ENCODE measurements at places on chromosomes 4 and X.

DNA sequence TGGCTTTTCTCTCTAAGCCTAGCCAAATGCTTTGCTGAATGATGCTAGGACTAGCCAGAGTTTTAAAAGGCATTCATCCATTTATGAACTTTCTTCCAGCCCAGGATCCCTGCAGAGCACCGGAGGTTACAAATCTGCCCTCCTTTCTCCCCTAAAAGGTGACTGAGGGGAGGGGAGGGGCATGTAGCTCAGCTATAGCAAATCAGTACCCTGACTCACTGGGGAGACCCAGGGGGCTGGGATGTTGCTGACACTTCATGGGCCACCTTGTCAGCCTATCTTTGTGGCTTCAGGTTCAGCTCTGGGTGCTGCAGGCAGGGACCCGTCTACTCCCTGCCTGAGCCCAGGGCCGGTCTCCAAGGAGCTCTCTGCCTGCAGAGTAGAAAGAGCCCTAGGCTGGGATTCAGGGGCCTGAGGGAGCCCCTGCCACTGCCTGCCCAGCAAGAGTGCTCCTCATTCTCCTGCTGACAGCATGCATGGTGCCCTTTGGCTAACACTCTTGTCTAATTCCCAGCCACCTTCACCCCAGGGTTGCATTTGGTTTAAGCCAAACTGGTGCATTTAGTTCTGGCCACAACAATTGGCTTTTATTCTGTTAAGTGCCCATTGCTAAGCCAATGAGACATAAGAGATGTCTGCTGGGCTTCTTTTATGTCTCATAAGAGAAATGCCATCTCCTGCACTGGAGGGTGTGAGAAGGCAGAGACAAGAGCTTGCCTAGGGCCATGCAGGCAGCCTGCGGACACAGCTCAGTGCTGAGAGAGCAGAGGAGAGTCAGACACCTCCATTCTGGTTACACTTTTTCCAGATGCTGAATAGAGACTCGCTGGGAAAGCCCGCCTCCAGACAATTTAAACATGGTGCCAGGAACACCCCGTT, 11.9 kb upstream of the UBA6 start:
- no peak for DNase-seq

GRCh38 chr4:187849556-187850225, 145.9 kb upstream of the ZFP42 start:
- no peak for DNase-seq

DNA sequence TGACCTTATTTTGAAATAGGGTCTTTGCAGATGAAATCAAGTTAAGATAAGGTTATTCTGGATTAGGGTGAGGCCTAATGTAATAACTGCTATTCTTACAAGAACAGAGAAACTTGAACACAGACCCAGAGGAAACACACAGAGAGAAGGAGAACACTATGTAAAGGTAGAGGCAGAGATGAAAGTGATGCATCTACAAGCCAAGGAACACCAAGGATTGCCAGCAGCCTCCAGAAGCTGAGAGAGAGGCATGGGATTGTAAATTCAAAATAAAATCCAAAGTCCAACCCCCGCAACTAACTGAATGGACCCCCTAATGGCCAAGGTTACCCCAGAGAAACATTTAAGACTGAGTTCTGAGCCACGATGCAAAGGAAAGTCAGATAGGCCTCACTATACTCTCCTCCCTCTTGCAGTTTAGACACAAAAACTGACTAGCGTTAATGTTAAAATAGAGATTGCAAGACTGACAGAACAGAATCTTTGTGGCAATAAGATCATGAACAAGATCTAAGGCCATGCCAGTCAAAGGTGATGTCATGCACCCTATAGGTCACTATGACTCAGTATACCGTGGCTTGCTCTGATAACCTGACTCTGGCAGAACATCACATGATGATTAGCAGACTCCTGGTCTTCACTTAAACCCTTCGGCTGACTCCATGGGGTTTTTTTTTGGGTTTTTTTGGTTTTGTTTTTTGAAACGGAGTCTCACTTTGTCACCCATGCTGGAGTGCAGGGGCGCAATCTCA, 42.9 kb downstream of the DDX60L start:
- DNase-seq = no peak

DNA sequence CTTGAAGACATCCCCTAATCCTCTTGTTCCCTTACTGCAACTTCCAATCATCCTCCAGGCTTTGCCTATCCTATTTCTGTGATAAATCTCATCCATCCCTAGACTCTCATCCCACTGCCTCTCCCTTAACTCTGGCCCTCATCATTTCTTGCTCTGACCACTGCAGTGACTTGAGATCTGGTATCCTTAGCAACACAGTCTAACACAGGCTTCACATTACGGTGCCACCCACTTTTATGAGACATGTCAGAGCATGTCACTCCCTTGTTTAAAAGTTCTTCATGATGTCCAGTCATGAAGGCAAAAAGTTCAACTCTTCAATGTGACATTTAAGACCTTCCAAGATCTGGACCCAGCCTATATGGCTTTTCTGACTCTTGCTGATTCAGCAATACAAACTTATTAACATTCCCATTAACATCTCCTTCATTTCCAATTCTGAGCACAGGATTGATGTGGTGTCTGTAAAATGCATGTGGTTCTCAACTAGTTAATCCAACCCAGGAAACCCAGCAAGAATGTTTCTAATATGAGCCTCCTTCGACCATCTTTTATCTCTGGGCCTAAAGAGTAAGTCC, 64.0 kb downstream of the OR13H1 start:
- no peak for DNase-seq

DNA sequence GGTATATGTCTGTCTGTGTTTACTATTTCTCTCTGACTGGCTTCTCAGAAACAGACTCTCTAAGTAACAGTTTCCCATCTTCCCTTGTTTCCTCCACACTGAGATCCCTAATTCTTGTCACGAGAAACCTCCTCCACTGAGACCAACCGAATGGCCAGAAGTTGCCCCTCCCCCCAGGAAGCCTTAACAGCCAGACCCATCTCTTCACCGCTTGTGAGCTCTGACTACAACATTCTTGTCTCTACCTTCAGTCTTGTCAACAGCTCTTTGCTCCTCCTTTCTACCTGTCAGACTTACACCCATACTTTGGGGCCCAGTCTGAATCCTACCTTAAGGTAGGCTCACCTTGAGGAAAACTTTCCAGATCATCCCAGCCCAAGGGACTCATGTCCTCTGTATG, 90.8 kb downstream of the NHSL2 start:
- DNase-seq = no peak

- no peak for DNase-seq
Measured at GRCh38 chr4:185729391-185729804, 82.6 kb downstream of the SORBS2 start.

GRCh38 chr4:123785538-123785937, 388.9 kb downstream of the SPRY1 start:
- DNase-seq = no peak

- no peak for DNase-seq
Measured at GRCh38 chr4:183571350-183571941, 66.6 kb downstream of the ING2 start.

DNA sequence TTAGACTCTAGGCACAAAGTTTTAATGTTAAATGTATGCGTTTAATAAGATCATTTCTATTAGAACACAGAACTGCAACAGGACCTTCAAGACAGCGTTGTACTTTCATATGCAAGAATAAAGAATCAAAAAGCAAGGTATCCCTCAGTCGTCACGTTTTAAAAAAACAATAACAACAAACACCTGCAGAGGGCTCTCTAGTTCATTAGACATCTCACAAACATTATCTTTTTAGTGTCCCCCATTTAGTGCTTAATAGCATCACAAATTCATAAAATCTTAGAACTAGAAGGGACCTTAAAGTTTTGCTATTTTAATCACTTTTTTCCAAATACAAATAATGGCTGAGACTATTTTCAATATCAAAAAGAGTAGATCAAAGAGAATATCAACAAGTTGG, 236.6 kb downstream of the DCHS2 start:
- no peak for DNase-seq

GRCh38 chr4:130422261-130422660, 1326.3 kb downstream of the C4orf33 start:
- DNase-seq = no peak

- no peak for DNase-seq
Measured at GRCh38 chr4:97819294-97819693, 324.0 kb downstream of the STPG2 start.

DNA sequence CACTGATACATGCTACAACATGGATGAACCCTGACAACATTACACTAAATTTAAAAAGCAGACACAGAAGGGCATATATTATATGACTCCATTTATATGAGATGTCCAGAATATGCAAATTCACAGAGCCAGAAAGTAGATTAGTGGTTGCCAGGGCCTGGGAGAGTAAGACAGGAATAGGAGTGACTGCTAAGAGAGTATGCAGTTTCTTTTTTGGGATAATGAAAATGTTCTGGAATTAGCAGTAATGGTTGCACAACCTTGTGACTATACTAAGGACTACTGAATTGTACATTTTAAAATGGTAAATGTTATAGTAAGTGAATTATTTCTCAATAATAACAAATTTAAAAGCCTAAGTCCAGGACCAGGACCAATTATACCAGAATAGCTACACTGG, 29.5 kb upstream of the NUP54 start:
- no peak for DNase-seq

DNA sequence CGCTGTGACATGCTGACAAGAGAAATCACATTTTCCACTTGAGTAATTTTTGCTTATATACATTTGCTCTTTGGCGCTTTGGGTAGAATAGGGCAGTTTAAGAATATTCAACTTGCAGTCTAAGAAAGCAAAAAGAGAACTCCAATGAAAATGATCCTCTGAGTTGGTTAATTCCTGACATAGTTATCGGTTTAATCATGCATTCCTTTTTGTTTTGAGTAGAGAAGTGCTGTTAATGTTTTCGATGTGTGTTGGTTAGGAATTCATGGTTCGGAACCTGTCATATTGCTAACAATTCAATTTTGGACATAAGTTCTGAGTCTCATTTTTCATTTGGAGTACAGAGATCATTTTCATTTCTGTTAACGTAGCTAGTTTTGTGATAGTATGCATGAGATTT, 700.6 kb upstream of the PITX2 start:
- no peak for DNase-seq

GRCh38 chrX:145881175-145881995, 63.8 kb downstream of the SLITRK2 start:
- no peak for DNase-seq

- no peak for DNase-seq
Measured at GRCh38 chr4:153228512-153229140, 24.4 kb downstream of the TRIM2 start.

GRCh38 chr4:42636645-42636949, 20.3 kb downstream of the ATP8A1 start:
- no peak for DNase-seq

DNA sequence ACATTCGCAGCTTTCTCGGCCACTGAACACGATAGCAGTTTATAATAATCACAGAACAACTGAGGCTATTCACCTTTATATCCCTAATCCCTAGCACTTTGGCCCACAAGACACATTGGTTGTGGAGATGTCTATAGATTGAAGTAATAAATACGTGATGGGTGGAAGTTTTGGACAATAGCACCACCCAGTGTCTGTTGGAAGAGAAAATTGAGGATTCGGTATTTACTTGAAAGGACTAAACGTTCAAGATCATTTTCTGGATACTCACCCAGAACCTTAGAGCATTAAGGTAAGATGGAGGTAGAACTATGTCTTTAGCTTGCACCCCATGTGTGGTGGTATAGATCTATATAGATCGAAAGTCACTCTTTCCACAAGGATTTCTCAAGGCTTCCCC, 787 bp upstream of the TMSB15A start:
- no peak for DNase-seq

- DNase-seq = peak; percentile 40
Measured at GRCh38 chrX:16786791-16787735, 797 bp downstream of the TXLNG start.

- no peak for DNase-seq
Measured at GRCh38 chr4:73418677-73419076, 14.6 kb downstream of the ALB start.

- DNase-seq = no peak
Measured at GRCh38 chr4:74654230-74654681, 140.1 kb downstream of the BTC start.

GRCh38 chr4:139214039-139214534, 37.1 kb upstream of the ELF2 start:
- DNase-seq = peak; percentile 11

- DNase-seq = no peak
Measured at GRCh38 chrX:13266641-13267345, 53.1 kb downstream of the ATXN3L start.

DNA sequence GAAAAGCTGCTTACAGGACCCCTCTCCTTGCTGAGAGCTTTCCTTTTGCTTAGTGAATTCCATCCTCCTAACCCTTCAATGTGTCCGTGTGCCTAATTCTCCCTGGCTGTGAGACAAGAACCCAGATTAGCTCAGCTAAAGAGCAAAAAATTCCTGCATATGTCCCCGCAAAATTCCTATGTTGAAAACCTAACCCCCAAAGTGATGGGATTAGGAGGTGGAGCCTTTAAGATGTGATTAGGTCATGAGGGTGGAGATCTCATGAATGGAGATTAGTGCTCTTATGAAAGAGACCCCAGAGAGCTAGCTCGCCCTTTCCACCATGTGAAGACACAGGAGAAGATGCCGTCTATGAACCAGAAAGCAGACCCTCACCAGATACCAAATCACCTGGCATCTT, 503.0 kb upstream of the DIAPH2 start:
- no peak for DNase-seq

DNA sequence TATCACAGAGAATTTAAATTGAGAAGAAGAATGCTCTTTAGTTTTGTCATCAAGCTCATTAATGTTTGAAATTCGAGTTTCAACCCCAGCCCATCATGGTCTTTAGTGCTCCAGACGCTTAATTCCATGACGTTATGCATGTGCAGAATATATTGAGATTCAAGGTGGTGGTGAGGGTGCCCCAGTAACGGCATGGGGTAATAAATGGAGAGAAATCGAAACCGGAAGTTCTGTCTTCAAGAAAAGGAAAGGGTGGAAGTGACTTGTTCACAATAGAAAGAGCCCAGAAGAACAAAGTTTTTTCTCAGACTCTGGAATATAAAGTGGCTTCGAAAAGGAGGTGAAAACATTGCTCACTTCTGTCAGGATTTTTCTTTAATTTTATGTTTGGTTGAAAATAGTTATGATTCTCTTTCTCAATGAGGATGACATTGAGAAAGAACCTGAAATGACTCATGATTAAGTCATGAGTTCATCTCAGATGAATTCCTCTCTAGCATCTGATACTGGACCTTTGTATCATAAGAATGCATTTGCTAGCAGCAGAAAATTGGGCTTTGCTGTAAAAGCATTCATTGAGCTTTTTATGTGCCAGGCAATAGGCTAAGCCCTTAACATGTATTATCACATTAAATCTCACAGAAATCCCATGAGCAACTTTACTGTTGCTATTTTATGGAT, 779 bp upstream of the DDX60L start:
- peak; percentile 92 for DNase-seq

GRCh38 chr4:163542275-163542674, 47.8 kb downstream of the TMA16 start:
- DNase-seq = no peak

GRCh38 chrX:110026099-110026844, 23.4 kb downstream of the TMEM164 start:
- DNase-seq = no peak

GRCh38 chrX:35357656-35358055, 415.1 kb downstream of the FAM47B start:
- DNase-seq = no peak
